CD4-positive, CD25-positive, alpha-beta regulatory T cell (primary cell): ENCODE measurements at places on chromosomes 7 and 10. TPM values are rescaled to one million over a fixed set of nuclear protein-coding genes. Genes with fewer than 3 reads are reported as not detected.

DNA sequence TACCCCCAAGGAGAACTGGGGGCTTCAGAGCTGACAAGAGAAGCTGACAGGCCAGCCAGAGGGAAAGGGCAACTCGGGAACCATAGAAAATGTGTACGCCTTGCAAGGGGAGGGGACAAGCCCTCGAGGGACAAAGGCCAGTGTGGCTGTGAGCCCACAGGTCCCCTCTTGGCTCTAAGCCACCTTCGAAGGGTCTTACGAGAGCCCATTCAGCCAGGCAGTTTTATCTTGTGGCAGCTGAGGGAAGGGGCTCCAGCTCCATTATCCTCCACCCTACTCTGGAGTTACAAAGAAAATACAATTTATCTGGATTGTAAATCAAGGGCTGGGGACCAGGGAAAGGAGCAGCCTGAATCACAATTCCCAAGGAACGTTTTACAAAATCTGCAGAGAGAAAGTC lies 159.5 kb upstream of the ZMIZ1 start:
- H3K27me3 ChIP-seq = no peaks in the 10 kb centered on the region
- H3K4me1 ChIP-seq = no peaks in the 10 kb centered on the region
- H3K27ac ChIP-seq = no peak overlapping the region
- H3K4me3 ChIP-seq = no peak overlapping the region

- H3K36me3 ChIP-seq = no peaks in the 10 kb centered on the region
- DNase-seq = no peak
- H3K27me3 ChIP-seq = no peaks in the 10 kb centered on the region
- no peak overlapping the region for H3K27ac ChIP-seq
- no peak overlapping the region for H3K4me3 ChIP-seq
Observed at GRCh38 chr7:131893631-131894340, 337.4 kb upstream of the PODXL start.

DNA sequence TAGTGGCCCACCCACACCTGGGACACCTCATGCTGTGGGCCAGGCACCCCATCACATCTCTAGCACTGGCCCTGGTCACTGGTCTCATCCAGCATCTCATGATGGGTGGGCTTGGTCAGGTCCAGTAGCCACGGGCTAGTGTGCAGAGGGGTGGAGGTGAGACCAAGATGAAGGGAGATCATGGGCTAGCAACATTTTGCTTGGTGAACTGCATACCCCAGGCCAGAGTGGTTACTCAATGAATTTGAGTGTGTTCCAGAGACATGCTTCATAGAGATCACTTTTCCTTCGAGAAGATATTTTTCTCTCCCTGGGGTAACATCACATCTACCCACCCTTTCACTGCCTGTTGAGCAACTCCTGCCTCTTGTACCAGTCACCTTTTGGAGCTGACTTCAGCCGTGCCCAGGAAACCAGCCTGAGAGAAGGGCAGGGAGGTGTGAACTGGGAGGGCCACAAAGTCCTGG lies 44.2 kb downstream of the MINDY4 start:
- no peaks in the 10 kb centered on the region for H3K27me3 ChIP-seq
- H3K4me1 ChIP-seq = no peaks in the 10 kb centered on the region
- H3K36me3 ChIP-seq = no peaks in the 10 kb centered on the region
- DNase-seq = no peak

Gene GJD4
- total RNA-seq = not detected

Gene PLEKHS1
- total RNA-seq = 0.12 TPM

DNA sequence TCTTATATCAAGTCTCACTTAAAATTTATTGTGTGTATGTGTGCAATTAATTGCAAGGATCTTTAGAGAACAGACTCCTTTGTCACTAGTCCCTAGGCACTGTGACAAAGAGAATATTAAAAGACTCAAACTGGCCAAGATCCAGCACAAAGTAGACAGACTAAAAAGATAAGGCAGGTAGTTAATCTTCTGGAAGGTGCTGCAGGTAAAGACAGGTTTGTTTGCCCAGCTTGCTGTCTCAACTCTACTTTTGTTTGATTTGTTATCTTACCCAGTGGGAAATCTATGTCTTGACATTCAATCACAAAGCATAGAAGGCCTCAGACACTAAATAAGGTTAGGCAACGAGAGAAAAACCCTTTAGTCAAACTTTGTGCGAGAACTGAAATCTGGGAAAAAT lies 807.9 kb upstream of the LRRN3 start:
- H3K27ac ChIP-seq = no peak overlapping the region
- H3K27me3 ChIP-seq = no peaks in the 10 kb centered on the region
- H3K36me3 ChIP-seq = no peaks in the 10 kb centered on the region

GRCh38 chr7:48028938-48029337 lies at the start of gene SUN3:
Gene SUN3, minus strand, starts transcription at chr7:48029107. Its CDS starts 169 bp downstream, at chr7:48028938.
- H3K27ac ChIP-seq = no peak within 1 kb of the TSS
- no peak within 1 kb of the TSS for H3K4me3 ChIP-seq
- no peaks in the 10 kb centered on the region for H3K4me1 ChIP-seq
- DNase-seq = no peak
- H3K27me3 ChIP-seq = peaks cover 26% of the 10 kb centered on the region

Gene NPFFR1
- not detected for total RNA-seq

- H3K27ac ChIP-seq = no peak overlapping the region
- H3K4me3 ChIP-seq = no peak overlapping the region
- no peaks in the 10 kb centered on the region for H3K36me3 ChIP-seq
- no peaks in the 10 kb centered on the region for H3K4me1 ChIP-seq
Observed at GRCh38 chr10:132524443-132525285, 12.9 kb upstream of the INPP5A start.

Gene MUC12
- total RNA-seq = not detected

DNA sequence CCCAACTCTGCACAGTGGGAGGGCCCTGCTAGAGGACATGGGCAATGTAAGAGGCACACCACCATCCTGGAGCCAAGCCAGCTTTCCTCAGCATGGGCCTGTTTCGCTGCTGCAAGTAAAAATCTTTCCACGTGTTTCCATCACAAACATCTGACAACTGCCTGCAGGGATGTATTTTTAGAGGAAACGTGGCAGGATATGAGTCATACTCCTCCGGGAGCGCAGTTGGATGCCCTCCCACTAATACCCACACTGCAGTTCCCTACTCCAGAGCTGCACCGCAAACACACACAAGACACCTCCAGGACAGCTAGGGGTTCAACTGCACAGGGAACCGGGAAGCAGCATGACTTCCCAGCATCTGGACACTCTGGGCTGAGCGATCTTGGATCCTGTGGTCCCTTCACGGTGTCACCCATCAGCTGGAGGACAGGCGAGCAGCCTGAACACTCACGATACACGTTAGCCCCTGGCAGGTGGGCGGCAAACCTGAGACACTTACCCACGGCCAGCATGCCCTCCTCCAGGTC lies 26.1 kb downstream of the PLAC9 start:
- no peak overlapping the region for H3K27ac ChIP-seq
- no peaks in the 10 kb centered on the region for H3K4me1 ChIP-seq
- H3K36me3 ChIP-seq = peaks cover 98% of the 10 kb centered on the region
- no peaks in the 10 kb centered on the region for H3K27me3 ChIP-seq

- H3K4me3 ChIP-seq = no peak overlapping the region
- H3K27me3 ChIP-seq = no peaks in the 10 kb centered on the region
- no peak overlapping the region for H3K27ac ChIP-seq
- no peak for DNase-seq
- no peaks in the 10 kb centered on the region for H3K36me3 ChIP-seq
Observed at GRCh38 chr7:101667920-101668319, 38.8 kb upstream of the MYL10 start.

- H3K4me3 ChIP-seq = no peak overlapping the region
- H3K36me3 ChIP-seq = no peaks in the 10 kb centered on the region
- H3K4me1 ChIP-seq = no peaks in the 10 kb centered on the region
Observed at GRCh38 chr10:87700031-87700796, 40.5 kb downstream of the PAPSS2 start.

Gene CDHR3
- 38.2 TPM for total RNA-seq

Gene SPDYE6
- not detected for total RNA-seq

DNA sequence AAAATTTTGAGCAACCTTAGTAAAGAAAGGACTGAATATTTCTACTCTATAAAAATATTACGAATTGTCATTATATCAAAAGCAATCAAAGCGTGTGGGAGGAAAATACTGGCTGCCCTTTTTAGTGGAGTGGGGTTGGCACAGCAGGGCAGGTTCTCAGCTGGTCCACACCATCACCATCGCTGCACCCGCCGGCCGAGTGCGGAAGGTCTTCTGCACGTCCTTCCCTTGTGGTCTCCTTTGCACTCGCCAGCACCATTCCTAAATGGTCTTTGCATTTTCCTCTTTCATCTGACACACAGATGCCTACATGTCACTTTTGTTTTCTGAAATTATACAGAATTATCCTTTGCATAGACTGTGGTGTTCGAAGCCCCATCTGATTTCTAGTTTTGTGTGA lies 116.6 kb upstream of the LANCL2 start:
- H3K27ac ChIP-seq = no peak overlapping the region
- H3K4me1 ChIP-seq = no peaks in the 10 kb centered on the region
- no peaks in the 10 kb centered on the region for H3K36me3 ChIP-seq

Gene ZNF485
- 2.0 TPM for total RNA-seq

DNA sequence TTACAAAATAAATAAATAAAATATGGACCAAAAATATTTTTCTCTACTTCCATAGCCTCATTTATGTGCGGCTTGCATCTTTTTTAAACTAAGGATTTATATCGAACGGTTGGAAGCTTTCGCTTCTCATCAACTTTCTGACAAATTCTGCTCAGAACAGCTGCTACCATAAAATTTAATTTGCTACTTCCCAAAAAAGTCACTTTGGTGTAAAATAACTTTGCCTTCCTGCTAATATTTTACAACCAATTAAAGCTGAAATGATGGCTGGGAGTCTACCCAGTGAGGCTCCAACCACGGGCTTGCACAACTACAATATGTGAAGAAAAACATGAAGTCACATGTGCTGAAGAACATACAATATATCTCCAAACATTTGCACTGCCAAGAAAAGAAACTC lies 253.1 kb upstream of the NEBL start:
- H3K36me3 ChIP-seq = no peaks in the 10 kb centered on the region
- H3K27me3 ChIP-seq = no peaks in the 10 kb centered on the region
- DNase-seq = no peak
- no peak overlapping the region for H3K27ac ChIP-seq
- no peak overlapping the region for H3K4me3 ChIP-seq

DNA sequence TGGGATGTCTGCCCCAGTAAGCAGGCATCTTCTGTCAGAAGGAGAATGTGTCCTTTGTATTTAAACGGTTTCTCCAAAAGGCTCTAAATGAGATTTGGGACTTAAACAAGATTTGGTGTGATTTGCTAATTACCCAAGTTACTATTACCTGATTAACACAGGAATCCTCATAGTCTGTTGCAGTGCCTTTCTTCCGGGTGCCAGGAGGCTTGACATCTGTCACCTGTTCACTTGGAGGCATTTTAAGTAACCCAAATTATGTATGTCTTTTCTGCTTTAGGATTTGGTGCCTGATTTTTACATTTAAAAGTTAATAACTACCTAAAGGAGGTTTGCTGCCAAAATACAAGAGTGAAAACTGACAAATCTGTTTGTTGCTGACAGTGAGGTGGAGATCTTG lies 587.9 kb upstream of the GALNT17 start:
- no peak overlapping the region for H3K4me3 ChIP-seq
- no peaks in the 10 kb centered on the region for H3K27me3 ChIP-seq
- DNase-seq = no peak
- H3K27ac ChIP-seq = no peak overlapping the region
- H3K4me1 ChIP-seq = no peaks in the 10 kb centered on the region
- no peaks in the 10 kb centered on the region for H3K36me3 ChIP-seq

- H3K4me3 ChIP-seq = no peak overlapping the region
- peaks cover 2% of the 10 kb centered on the region for H3K27me3 ChIP-seq
- DNase-seq = peak; percentile 42
Observed at GRCh38 chr10:10677479-10677878, 340.2 kb upstream of the CELF2 start.

Gene ABCC2
- 3.6 TPM for total RNA-seq

Gene LHFPL3
- not detected for total RNA-seq

Gene KEL
- 1.1 TPM for total RNA-seq

DNA sequence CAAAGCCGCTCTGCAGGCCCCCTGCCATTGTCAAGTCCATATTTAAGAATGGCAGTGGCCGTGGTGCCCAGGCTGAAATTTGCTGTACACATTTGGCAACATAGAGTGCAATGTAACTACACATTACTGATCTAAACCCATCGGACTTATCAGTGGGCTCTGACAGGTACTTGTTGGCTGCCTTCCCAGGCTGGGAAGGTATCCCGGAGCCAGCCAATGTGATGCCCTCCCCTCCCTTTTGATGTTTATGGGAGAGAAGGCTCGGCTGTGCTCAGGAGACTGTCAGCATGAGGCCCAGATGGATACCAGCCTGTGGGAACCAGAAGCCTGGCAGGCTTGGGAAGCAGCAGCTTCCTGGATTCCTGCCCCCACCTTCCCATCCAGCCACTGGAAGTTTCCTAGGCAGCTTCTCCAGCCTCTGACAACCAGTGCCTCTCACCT lies 146.1 kb upstream of the TCF7L2 start:
- H3K4me3 ChIP-seq = no peak overlapping the region
- H3K36me3 ChIP-seq = no peaks in the 10 kb centered on the region
- no peak for DNase-seq
- no peak overlapping the region for H3K27ac ChIP-seq
- H3K4me1 ChIP-seq = no peaks in the 10 kb centered on the region

Gene OR6V1
- total RNA-seq = not detected

DNA sequence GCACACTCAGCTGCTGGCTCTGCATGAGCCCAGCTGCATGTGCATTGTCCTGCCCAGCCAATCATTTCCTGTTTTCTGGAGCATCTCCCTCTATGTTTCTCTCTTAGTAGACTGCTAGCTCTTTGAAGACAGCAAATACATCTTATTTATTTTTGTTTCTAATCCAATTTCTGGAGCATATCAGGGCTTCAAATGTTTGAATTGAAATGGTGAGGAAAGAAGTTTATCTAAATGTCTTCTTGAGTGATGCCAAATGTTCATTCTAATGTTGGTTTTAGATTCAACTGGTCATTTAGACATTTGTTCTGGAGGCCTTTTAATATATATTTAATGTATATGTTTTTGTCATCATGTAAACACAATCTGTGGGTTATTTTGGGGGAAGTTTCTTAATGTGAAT lies 141.9 kb downstream of the DNAJB9 start:
- DNase-seq = no peak
- H3K27ac ChIP-seq = no peak overlapping the region
- H3K36me3 ChIP-seq = no peaks in the 10 kb centered on the region
- no peaks in the 10 kb centered on the region for H3K27me3 ChIP-seq

Gene PRSS37
- total RNA-seq = not detected

Gene PITRM1
- total RNA-seq = 71.6 TPM

DNA sequence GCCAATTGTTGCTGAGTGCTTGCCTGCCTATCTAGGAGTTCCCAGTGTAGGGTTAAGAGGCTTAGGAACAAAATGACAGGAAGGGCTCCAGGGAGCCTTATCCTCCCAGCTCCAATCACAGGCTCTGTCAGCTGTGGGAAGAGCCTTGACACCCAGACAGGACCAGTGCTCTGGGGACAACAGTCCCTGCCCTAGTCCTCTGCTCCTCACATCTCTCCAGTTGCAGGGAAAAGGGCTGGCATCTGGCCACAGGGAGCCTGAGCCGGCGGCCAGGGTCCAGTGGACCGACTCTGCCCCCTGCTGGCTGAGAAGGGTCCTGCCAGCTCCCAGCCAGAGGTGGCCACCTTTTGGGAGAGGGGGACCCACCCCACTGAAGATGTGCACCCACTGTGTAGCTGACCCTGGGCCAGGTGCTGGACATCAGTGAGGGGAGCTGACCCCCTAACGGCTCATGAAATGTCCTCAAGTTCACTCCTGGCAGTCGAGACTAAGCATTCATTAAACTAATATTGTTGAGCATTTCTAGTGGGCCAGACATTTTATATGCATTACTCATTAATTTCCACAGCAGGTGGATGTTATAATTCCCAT lies 17.6 kb downstream of the DNAJB12 start:
- H3K36me3 ChIP-seq = peaks cover 12% of the 10 kb centered on the region
- H3K27me3 ChIP-seq = no peaks in the 10 kb centered on the region
- DNase-seq = peak; percentile 53
- peaks cover 57% of the 10 kb centered on the region for H3K4me1 ChIP-seq
- H3K27ac ChIP-seq = no peak overlapping the region
- H3K4me3 ChIP-seq = no peak overlapping the region
